ENCODE measurements at places on chromosomes 3 and 15. TPM values are rescaled to one million over a fixed set of nuclear protein-coding genes. Genes with fewer than 3 reads are reported as not detected.

Gene EPB42
- not detected for total RNA-seq

Gene GOLGA8T
- total RNA-seq: not detected

Gene MYZAP
- total RNA-seq: 0.54 TPM

Gene TM4SF4
- total RNA-seq: not detected

Gene BCL2A1
- total RNA-seq: not detected

Measured in cardiac atrium fibroblast (primary cell).